ENCODE measurements at places on chromosomes 5 and 9. TPM values are rescaled to one million over a fixed set of nuclear protein-coding genes. Genes with fewer than 3 reads are reported as not detected.

DNA sequence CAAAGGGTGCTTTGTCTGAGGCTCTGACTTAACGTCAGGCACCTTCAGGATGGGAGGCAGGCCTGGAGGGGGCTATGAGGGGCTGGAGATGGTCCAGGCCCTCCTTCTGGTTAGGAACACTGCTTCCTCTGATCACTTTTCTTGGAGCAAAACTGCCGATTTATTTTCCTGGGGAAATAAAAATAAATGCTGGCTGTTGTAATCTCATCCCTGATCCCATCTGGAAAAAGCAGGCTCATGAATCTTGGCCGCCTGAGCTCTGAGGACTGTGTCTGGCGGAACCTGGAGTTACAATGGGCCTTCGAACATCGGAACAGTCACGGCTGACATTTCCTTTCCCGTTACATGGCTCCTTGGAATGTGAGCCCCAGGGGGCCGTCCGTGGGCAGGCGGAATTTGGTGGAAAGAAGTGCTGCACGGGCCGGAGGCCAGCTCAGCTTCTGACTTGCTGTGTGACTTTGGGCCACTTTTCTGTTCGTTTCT is 157.8 kb downstream of the RGS3 start:
- no peaks in the 10 kb centered on the region for H3K27me3 ChIP-seq
- peak; percentile 25 for DNase-seq
- peak overlapping the region; percentile 73 for H3K27ac ChIP-seq

The IFNA13 gene
- total RNA-seq, result not detected

DNA sequence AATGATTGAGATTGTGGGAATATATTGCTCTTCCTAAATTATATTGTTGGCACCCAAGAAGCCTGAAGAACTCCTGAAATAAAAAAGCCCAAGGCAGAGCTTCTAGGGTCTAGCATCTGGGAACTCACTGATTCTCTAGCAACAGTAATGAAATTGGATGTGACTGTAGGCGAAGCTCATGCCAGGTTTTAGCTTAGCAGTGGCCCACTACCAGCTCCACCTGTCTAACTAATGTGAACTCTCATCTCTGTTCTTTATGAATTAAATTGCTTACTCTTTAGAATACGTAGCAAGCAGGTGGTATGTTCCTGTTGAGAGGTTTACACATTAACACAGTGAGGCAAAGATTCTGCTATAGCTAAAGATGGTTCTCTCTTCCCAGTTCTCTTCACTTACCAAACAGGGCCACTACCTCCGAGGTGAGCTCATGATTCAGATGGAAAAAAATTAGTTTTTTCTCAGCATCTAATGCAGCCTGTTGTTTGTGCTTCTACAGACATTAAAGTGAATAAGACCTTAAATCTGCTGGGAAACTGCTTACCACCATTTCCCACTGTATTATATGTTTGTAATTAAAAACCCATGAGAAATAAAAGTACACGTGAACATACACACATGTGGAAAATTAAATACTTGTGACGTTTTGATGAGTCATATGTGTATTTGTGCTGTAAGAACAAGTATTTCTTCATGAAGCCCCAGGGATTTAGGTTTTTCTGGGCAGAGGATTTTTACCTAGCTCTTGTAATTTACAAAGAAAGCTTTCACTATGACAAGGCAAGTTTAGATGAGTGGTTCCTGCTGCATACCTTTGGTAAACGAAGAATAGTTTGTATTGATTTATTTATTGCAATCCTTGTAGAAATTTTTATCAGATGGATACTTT is 360.1 kb downstream of the KDM4C start:
- peaks cover 6% of the 10 kb centered on the region for H3K4me1 ChIP-seq
- H3K27ac ChIP-seq, result no peak overlapping the region
- H3K4me3 ChIP-seq, result no peak overlapping the region
- no peaks in the 10 kb centered on the region for H3K27me3 ChIP-seq

GRCh38 chr5:140133514-140134167 is 7.9 kb downstream of the IGIP start:
- no peak overlapping the region for H3K4me3 ChIP-seq
- DNase-seq, result no peak
- H3K36me3 ChIP-seq, result no peaks in the 10 kb centered on the region

The ZFP2 gene
- not detected for total RNA-seq

The ARL15 gene
- total RNA-seq, result 13.1 TPM

- no peaks in the 10 kb centered on the region for H3K36me3 ChIP-seq
- H3K4me1 ChIP-seq, result peaks cover 17% of the 10 kb centered on the region
- H3K27ac ChIP-seq, result peak overlapping the region; percentile 96
- peak overlapping the region; percentile 95 for H3K4me3 ChIP-seq
Observed at GRCh38 chr5:172007175-172008110, 1.0 kb upstream of the FBXW11 start.

The C9orf57 gene
- total RNA-seq, result not detected

- H3K4me1 ChIP-seq, result no peaks in the 10 kb centered on the region
- DNase-seq, result no peak
- no peaks in the 10 kb centered on the region for H3K36me3 ChIP-seq
- H3K27me3 ChIP-seq, result no peaks in the 10 kb centered on the region
Observed at GRCh38 chr5:6111131-6111530, 267.2 kb downstream of the MED10 start.

DNA sequence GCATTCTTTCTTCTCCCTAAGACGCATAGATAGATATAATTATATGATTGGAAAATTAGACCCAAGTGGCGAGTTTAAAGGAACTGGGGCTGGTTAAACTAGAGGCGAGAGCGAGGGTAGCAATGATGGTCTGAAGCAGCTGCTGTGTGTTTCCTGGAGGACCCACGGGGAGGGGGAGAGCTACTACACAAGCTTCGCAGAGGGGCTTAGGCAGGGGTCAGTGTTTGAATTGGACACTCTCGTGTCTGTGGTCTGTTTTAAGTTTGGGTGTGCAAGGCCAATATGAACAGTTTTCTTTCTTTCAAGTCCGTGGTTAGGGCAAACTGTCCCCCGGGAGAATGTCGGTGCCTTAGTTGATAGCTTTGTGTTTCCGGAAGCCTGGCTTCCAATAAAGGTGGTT is 43.1 kb downstream of the PDZD2 start:
- H3K27ac ChIP-seq, result no peak overlapping the region
- no peak overlapping the region for H3K4me3 ChIP-seq
- no peak for DNase-seq
- H3K4me1 ChIP-seq, result no peaks in the 10 kb centered on the region

The LHX3 gene
- total RNA-seq, result not detected

DNA sequence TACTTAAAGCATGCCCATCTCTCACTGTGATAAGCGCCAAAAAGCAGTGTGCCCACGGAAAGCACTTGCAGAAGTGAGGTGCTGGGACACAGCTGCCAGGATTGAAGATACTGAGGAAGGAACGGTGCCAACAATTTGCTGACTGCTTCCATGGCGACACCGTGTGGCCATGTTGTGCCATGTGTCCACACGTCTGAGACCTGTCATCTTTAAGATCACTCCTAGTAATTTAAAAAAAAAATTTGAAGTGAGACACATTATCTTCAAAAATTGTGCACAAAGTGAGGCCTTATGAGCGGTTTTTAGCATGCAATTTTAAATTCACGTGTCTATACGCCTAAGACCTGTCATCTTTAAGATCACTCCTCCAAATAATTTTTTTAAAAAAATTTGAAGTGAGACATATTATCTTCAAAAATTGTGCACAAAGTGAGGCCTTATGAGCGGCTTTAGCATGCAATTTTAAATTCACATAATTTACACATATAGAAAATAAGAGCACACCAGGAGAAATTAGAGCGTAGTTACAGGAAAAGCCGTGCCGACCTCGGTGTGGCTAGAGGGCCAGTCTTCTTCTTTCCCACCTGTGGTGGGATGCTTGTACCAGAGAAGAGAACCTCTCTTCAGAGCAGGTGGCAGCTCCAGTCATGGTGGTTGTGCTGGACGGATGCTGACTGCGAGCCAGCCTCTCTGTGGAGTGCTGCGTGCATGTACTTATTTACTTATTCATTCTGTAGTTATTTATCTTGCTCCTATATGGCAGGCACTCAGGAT is 21.4 kb upstream of the FLT4 start:
- no peaks in the 10 kb centered on the region for H3K4me1 ChIP-seq
- DNase-seq, result peak; percentile 22
- no peak overlapping the region for H3K27ac ChIP-seq
- peaks cover 36% of the 10 kb centered on the region for H3K27me3 ChIP-seq
- H3K4me3 ChIP-seq, result no peak overlapping the region
- no peaks in the 10 kb centered on the region for H3K36me3 ChIP-seq

The PLAC8L1 gene
- total RNA-seq, result not detected

DNA sequence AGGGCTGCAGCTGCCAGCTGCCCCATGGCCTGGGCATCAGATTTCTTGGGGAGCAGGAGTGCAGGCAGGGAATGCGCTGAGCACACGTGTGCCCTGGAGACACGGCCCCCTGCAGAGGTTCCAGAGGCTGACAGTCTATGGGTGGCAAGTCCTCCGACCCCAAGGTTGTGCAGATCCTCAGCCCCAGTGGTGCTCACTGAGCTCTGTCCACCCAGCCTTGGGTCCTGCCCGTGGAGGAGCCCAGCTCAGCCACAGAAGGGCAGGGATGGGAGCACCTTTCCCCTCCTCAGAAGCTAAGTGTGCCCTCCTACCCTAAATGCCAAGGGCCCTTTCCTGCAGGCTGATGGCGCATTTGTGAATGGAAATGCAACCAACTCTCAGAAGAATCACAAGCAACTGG is 341.0 kb downstream of the IRX2 start:
- H3K27me3 ChIP-seq, result no peaks in the 10 kb centered on the region
- H3K36me3 ChIP-seq, result no peaks in the 10 kb centered on the region
- no peak overlapping the region for H3K4me3 ChIP-seq
- no peak for DNase-seq

GRCh38 chr5:87002485-87002884 is 265.2 kb upstream of the RASA1 start:
- no peak overlapping the region for H3K27ac ChIP-seq
- H3K4me3 ChIP-seq, result no peak overlapping the region
- no peaks in the 10 kb centered on the region for H3K27me3 ChIP-seq
- H3K36me3 ChIP-seq, result no peaks in the 10 kb centered on the region

- no peak overlapping the region for H3K4me3 ChIP-seq
- H3K4me1 ChIP-seq, result no peaks in the 10 kb centered on the region
- no peak overlapping the region for H3K27ac ChIP-seq
- no peaks in the 10 kb centered on the region for H3K36me3 ChIP-seq
- no peak for DNase-seq
- H3K27me3 ChIP-seq, result no peaks in the 10 kb centered on the region
Observed at GRCh38 chr5:53256746-53257145, 147.2 kb upstream of the MOCS2 start.

All from transverse colon (tissue), 4 donors.